Cortex of kidney (tissue), 1 donor: ENCODE measurements at places on chromosomes 11 and 22.

DNA sequence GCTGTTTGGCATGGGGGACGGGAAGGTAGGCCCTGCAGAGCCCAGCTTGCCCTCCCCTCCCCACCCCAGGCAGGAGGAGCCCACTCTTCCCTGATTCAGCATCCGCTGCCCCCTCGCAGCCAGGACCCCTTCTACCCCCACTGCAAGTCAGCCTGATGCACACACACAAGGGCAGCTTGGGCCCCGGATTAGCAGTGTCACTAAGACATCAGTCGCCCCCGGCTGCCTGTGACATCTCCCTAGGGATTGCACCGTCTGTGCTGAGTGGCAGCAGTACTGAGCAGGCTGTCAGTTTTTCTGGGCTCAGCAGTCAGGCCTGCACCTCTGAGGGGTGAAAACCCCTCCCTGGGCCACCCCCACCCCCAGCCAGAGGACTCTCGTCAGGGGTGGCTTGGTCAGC, 30.4 kb upstream of the SYT7 start:
- DNase-seq, result no peak

DNA sequence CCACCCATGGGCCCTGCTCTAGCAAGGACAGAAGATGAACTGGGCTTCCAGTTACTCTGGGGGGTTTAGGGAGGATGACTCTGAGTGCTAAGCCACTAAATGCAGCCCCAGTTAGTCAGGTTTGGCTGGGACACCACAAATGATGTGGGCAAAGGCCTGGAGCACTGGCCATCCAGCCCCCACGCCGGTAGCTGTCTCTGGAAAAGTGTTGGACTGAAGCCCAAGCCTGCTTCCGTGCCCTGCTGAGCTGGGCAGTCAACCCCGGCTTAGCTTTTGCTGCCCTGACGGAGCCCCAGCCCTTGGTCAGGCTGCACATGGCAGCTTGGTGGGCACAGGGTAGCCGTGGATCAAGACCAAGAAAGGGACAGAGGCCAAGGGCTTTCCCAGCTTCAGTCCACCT, 5.7 kb upstream of the GSTP1 start:
- DNase-seq, result no peak

DNA sequence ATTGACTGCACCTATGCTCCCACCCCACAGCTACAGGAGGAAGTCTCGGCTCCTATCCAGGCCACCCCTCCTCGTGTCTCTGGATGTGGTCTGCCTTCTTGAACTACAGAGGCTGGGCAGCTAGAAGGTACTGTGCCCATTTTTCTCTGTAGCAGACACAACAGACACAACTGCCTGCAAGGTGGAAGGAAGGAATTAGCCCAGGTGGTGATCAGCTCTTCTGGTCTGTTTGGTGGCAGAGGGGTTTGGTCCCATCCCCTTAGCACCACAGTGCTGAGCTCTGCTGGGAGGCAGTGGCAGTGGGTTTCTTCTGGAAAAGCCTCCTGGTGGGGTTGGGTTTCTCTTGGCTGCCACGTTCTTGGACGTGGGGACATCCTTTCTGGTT, 132.5 kb downstream of the MPPED1 start:
- DNase-seq, result no peak

GRCh38 chr11:76329983-76330382, 50.9 kb downstream of the THAP12 start:
- no peak for DNase-seq

- no peak for DNase-seq
These were observed 11.1 kb downstream of the IGF2 start for GRCh38 chr11:2128130-2128510.

DNA sequence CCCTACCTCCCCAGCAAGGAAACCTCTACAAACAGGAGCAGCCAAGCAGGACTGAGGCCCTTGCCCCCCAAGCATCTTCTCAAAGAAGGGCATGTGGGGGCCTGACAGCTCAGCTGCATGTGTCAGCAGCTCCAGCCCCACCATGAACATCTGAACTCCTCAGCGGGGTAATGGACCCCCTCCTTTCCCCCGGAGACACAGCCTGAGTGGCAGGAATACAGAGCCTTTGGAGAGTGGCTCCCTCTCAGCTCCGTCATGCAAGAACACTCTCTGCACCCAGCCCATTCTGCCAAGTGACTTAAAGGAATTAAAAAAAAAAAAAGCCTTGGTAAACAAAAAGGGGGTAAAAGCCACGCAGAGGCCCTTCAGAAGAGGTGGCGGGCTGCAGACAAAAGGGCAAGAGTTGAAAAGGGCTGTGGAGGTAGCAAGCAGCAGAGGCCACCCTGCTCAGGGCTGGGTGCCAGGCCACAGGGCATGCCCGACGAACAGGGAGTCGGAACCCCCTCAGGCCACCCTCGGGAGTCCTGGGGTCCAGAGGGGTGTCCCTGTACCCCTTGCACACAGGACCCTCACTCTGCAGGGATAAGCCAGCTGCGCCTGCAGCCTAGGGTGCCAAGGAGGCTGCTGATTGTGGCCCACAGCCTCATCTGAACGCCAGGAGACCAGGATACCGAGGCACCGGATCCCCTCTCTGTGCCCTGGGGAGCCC, 62.5 kb downstream of the MACROD1 start:
- DNase-seq, result no peak

DNA sequence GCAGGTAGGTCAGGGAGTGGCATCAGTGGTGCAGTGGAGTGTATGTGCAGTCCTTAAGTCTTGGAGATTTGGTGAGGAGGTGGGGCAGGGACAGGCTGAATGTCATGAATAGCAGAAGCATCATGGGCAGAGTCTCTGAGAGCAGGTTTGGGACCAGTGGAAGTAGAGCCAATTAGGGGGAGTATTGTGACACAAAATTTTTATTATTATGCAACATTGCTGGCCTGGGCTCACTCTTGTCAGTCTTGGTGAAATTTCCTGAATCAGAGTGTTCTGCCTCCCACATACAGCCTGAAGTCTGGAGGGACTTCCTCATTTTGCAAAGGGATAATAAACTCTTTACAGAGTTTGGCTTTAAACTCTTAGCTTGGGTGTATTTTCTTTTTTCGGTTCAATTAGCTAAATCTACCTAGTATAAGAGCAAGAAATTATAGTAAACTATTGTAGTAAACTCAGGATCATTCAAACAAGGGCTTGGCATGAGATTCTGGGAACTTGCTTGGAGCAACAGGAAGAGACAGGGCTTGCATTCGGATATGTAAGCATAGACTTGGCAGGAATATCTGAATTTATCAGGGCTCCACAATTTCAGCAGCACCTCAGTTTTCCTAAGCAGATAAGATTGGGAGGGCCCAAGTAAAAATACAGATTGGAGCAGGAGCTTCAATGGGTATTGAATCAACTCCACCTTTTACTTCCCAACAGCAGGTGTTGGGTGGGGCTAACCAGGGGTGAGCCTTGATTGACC, 67.7 kb downstream of the FDX1 start:
- DNase-seq, result no peak

DNA sequence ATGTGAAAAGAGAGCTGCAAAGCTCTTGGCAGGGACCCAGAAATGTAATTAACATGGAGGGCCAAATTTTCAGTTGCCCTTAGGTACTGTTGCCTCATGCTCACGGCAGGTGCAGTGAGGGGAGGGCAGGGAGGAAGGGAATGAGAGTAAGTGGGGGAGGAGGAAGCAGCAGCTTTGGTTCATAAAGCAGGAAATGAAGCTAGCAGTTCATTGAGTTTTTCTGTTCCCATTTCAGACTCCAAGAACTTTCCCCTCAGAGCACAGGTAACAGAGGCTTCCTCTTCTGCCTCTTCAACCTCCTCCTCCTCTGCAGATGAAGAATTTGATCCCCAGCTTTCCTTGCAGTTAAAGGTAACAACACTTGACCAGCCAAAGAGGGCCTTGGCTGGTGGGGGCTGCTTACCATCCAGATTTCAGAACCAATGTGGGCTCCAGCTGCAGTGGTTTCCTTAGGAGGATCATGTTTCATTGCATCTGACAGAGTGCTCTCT, 57.9 kb upstream of the PARVA start:
- no peak for DNase-seq

DNA sequence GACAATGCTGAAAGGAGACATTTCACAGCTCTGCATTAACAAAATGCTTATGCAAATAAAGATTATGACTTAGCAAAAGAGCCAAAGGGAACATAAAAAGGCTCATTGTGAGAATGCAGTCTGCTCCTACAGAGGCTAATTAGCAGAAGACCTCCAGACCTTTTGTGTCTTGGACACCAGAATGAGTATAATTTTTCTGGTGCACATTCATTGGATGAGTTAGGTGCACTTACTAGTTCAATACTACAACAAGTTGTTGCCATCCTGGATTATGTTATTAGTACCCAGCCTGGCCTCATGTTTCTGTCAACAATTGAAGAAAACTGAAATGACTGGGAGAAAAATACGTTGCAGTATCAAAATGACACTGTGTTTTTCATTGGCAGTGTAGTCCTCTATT, 613.2 kb upstream of the CHORDC1 start:
- no peak for DNase-seq

DNA sequence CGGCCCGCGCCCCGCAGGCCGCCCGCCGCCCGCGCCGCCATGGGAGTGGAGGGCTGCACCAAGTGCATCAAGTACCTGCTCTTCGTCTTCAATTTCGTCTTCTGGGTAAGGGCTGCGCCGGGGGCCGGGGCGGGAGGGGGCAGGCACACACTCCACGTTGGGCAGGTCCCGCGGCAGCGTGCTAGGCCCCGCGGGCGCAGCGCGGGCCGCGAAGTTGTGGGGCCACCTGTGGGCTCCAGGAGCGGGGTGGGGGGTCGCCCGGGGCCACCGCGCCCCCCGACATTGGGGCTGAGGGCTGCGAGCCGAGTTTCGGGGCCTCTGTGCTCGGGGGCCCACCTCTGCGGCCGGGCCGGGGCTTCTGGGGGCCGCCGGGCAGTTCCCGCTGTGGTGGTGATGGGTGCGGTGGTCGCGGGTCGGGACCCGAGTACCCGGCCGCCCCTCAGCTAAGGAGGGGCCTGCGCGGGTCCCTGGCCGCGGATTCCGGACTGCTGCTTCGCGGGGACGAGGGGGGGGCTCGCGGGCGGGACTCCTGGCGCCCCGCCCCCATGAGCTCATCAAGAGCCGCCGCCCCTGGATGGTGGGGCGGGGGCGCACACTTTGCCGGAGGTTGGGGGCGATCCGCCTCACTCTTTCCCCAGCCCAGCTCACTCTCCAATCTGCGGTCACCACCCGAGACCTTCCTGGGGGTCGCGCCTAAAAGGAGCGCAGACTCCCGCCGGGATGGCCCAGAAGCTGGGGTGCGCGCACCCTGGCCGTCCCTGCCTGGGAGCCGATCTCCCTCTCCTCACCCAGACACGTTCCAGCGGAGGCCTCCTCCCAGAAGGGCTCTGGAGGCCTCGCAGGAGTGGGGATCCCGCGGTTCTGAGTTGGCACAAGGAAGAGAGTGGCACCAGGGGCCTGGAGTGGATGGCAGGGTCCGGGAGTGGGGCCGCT, 667 bp downstream of the CD81 start:
- no peak for DNase-seq

GRCh38 chr11:114098927-114099326, 39.4 kb downstream of the ZBTB16 start:
- DNase-seq, result no peak

DNA sequence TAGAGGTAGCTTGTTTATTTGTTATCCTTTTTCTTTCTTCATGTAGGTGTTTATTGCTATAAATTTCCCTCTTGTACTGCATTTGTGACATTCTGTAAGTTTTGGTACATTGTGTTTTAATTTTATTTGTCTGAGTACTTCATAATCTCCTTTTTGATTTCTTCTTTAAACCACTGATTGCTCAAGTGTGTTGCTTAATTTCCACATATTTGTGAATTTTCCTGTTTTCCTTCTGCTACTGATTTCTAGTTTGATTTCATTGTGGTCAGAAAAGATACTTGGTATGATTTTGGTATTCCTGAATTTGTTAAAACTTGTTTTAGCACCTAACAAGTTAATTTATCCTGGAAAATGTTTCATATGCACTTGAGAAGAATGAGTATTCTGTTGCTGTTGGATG, 15.1 kb downstream of the OR10V1 start:
- no peak for DNase-seq

DNA sequence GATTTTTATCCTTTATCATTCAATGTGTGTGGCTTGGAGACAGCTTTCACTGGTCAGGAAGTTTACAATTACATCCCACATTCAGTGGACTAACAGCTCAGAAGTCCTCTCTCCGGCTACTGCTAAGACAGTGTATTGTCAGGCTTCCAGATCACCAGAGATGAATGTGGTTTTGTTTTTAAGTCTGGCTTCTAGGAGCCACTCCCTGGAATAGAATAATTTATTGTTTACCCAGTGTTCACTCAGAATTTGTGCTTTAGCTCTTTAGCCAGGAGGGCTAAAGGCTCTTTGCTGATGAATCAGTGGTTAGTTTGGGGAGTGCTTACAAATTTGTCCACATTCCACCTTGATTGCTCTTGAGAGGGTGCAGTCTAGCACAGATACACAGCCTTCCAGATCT, 26.5 kb downstream of the TRIM77 start:
- no peak for DNase-seq

GRCh38 chr11:6433998-6434660, 6.7 kb downstream of the HPX start:
- no peak for DNase-seq

DNA sequence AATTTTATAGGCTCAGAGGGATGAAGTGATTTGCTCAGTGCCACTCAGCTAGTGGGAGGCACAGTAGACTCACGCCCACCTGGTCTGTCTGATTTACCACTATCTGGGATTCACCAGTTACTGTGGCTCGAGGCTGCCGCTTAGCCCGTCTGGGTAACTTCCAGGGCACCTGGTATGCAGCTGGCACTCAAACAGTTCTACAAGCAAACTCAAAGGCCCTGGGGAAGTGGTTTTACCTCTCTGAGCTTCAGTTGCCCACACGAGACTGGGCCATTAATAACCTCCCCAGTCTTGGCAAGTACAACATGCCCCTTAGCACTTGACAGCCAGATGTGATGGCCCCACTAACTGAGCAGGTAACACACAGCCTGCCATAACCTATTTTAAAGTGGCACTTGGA, 2.6 kb downstream of the GDPD5 start:
- no peak for DNase-seq
